ENCODE measurements at places on chromosomes 1 and 21.

GRCh38 chr21:27448960-27449359 lies 482.1 kb upstream of the ADAMTS5 start:
- no peak for DNase-seq

DNA sequence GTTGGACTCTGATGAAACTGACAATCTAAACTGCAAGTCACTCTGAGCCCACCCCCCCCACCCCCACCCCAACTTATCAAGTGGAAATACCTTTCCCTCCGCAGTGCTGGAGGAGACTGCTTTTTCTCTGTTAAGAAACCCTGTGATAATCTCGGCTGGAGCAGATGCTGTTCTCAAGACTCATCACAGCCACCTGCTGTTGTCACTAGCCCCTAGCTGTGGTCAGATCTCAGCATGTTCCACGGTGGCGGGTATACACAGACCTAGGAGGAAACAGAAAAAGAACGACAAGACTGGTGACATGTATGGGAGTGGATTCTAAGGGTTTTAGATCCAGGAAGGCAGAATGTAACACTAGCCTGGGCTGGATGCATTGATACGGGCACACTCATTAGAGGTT lies 2.3 kb downstream of the ACTL8 start:
- no peak for DNase-seq

- DNase-seq = no peak
Measured at GRCh38 chr21:41653243-41653953, 113.5 kb downstream of the RIPK4 start.

GRCh38 chr21:45427331-45428271 lies 22.6 kb downstream of the COL18A1 start:
- no peak for DNase-seq
